ENCODE measurements at places on chromosomes 3 and 15.

GRCh38 chr3:50503504-50504342 is at the start of gene CACNA2D2:
CACNA2D2 (minus strand) TSS chr3:50503634; CDS start chr3:50503423, 211 bp downstream.
- ATAC-seq, result peak; percentile 72

DNA sequence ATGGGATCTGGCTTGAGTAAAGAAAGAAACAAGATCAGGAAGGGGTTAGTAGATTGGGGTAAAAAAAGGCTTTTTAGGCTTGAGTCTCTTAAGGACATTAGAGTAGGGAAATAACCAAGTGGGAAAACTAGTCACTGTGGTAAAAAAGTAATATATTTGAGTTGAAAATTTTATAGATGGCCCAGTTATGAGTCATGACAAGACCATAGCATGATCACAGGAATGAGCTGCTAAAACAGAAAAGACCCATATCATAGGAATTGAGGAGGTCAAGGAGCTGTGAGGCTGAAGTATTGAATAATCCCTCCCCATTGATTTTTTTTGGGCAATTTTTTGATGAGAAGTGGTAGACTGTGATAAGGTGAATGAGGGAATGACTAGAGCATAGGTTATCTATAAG is 69.2 kb upstream of the TBC1D5 start:
- ATAC-seq, result no peak

DNA sequence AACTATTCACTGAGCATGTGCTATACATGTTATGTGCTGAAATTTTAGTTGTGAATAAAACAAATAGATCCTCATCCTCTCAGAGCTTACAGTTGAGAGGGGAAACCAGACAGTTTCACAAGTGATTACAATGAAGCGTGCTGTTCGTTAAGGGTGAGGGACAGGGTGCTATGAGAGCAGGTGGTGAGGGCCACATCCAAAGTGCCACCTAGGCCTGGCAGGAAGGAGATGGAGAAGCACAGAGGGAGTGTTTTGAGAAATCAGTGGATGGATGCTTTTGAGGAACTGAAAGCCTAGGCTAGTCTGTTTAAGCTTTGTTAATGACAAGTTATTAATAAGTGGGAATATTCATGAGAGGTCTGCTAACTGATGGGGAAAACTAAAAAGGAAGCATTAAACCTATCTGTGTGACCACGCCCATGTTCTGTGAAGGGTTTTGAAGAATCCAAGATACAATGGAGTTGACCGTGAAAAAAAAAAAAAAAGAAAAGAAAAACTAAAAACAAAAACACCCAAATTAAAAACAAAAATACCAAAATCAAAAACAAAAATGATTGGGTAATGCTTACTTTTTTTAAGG is 7.3 kb downstream of the MCTP2 start:
- ATAC-seq, result peak; percentile 77

GRCh38 chr3:16511681-16512434 is 1.6 kb downstream of the RFTN1 start:
- peak; percentile 81 for ATAC-seq

DNA sequence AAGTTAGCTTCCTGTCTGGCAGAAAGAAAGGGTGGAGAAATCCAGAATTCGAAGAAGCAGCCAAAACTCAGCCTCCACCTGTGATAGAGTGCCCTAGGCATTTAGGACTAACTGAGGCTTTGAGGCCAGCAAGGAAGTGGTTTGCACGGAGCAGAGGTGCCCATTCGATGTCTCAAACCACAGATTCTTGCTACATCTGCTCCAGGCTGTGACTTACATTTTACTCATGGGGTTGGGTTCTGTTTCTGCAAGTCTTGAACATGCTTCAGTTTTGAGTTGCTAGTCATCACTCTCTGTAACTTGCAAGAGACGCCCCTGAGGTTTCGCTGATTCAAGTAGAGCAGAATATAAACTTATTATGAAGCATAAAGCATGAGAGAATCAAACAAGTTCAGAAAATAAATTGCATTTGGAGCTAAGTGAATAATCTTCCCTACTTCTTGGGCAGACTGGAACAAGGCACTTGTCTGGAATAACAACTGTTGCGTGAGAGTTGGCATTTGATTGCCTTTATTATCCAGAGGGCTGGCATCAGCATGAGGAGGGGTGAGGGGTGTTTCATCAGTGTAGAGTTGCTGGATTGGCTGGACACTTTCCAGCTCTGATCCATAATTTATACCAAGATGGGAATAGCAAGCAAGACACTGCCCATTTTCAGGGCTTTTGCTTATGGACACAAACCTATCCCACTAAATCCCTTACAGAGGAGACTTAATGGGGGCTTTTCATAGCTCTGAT is 256.5 kb downstream of the AGBL1 start:
- no peak for ATAC-seq

GRCh38 chr15:97140216-97140615 is 809.7 kb downstream of the NR2F2 start:
- no peak for ATAC-seq

GRCh38 chr3:46996689-46997452 is 17.4 kb downstream of the NBEAL2 start:
- no peak for ATAC-seq

- ATAC-seq, result no peak
Measured at GRCh38 chr15:90757461-90757860, 40.3 kb downstream of the BLM start.

DNA sequence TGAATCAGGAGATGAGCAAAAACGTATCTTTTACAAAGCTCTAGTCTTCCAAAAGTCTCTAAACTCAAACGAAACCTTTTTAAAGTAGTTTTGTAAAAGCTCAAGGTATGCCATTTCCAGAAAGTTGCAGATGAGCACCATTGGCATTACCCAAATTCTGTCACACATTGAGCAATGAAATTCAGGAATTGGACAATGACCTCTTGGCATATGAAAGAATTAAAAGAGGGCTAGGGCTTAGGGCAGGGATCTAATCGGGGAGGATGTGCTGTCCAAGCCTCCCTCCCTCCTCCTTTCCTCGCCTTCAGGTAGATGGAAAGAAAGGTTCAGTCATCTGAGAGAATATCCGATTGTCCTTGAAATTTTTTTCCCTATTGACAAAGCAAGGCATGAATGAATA is 133.1 kb upstream of the CPNE4 start:
- ATAC-seq, result no peak

GRCh38 chr3:32882603-32883025 is 64.8 kb downstream of the TRIM71 start:
- ATAC-seq, result peak; percentile 78

DNA sequence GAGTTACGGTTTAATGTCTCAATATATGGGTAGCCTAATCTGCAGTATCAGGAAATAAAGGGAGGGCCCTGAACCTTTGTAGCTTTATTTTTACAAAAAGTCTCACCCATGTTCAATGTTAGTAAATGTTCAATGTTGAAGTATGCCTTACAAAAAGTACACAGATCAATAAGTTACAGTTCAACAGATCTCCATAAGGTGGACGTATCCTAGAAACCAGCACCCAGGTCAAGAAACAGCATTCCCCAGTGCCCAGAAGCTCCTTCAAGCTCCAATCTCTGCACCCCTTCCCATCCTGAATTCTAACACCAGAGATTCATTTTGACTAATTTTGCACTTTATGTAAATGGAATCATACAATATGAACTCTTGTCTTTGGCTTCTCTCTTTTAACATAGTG is 31.3 kb downstream of the COLQ start:
- ATAC-seq, result no peak

GRCh38 chr3:1087066-1087560 is 5.7 kb upstream of the CNTN6 start:
- no peak for ATAC-seq

DNA sequence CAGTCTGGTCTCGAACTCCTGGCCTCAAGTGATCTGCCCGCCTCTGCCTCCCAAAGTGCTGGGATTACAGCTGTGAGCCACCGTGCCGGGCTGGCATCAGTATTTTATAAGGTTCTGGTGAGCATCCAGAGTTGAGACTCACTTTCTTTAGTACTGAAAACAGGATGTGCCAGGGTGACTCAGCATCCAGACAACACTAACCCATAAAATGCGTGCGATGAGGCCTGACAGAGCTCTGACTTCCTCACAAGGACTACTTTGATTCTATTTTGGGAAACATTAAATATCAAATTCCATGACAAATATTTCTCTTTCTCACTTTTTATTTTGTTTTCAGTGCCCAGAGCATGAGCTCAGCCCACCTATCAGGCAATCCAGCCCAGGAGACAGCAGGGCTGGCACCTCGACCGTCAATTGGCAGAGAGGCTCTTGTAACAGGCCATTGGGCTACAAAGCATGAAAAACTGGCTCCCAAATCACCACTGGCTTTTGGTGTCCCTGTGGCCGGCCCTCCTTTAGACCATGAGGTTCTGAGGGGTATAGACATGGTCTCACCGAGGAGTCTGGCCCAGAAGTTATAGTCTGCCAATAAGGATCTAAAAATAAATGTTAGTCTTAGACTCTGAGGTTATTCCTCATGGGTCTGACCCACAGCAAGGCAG is 75.0 kb downstream of the FEM1B start:
- peak; percentile 75 for ATAC-seq

DNA sequence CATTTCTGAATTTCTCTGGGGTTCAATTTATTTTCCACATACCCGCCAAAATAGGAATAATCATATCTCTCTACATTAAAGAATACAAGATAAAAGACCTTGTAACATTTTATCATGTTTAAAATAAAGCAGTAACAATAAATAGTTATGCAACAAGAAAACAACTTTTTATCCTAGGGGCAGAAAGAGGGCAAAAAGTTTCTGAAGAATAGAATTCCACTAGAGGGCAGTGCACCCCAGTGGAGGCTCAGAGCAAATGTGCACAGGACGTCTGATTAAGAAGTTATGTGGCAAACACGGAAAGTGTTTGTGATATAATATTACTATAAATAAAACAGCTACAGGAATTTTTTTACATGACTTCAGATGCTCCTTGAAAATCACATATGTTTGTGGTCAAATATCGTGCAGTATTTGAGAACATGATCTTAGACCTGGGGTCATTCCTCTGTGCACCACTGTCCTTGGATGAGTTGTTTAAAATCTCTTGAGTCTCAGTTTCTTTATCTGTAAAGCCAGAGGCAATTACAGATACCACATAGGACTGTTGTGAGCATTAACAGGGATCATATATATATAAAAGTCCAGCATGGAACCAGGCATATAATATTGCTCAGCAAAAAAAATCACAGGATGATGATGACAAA is 13.2 kb upstream of the PIK3R4 start:
- peak; percentile 58 for ATAC-seq

GRCh38 chr3:48502728-48503168 is 1.2 kb downstream of the SHISA5 start:
- ATAC-seq, result no peak

- ATAC-seq, result no peak
Measured at GRCh38 chr3:6079011-6079410, 781.9 kb upstream of the GRM7 start.

DNA sequence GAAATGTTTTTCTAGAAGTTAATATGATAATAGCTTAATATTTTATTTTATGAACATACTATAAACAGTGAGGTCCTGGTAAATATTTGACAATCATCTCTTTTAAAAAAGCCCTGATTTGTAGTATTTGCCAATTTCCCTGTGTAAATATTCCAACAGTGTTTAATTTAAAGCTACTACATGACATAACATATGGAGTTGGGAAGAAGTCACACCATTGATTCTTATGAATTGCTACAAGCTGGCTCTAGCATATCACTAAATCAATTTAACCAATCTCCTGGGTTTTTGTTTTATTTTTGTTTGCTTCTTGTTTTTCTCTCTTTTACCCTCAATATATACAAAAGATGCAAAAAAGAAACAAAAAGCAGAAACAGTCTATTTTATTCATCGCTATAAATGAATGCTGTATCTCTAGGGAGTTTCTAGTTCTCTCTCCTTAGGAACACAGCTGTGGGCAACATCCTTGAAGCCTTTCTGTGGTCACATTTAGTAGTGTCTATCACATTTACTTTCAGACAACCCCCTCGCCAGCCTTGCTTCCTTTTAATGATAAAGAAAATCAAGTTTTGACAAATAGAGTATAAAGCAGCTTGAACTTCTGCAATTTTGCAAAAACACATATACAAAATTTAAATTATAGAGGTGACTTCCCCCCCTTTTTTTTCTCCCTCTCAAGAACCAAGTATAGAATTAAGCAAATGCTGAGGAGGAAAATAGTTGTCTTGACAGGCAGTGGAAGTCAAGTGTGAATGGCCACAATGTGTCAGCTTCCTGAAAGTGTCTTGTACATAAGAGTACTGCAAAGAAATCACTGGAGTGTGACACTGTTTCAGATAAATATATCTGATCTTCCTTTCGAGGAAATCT is 21.4 kb downstream of the CCR1 start:
- peak; percentile 95 for ATAC-seq

GRCh38 chr15:29854413-29854812 is 32.1 kb upstream of the TJP1 start:
- ATAC-seq, result no peak

- ATAC-seq, result no peak
Measured at GRCh38 chr3:14336749-14337598, 65.4 kb upstream of the SLC6A6 start.

GRCh38 chr15:83200589-83200988 is 7.0 kb downstream of the HDGFL3 start:
- peak; percentile 18 for ATAC-seq

DNA sequence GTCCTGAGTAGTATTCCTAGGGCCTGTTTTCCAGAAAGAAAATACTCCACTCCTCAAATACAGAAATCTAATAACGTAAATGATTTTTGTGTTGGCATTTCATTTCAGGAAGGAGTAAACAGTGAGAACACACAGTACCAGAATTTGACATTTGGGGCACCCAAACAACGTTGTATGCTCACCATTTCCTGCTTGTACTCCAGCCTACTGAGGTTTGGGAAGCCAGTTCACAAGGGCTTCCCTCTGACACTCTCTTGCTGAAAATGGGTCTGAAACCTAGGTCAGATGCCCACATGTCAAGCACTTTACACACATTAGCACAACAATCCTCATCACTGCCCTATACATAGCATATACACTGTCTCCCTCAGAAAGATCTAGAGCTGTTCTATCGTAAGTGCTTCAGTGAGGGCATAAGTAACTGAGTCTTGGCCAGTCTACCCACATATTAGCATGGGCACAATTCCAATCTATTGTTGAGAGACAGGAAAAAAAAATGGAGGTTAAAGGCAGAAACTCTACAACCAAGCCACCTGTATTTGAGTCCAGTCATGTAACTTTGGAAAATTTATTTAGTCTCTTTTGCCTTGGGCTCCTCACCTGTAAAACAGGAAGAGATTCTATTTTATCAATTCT is 43.5 kb upstream of the RSL24D1 start:
- ATAC-seq, result no peak

DNA sequence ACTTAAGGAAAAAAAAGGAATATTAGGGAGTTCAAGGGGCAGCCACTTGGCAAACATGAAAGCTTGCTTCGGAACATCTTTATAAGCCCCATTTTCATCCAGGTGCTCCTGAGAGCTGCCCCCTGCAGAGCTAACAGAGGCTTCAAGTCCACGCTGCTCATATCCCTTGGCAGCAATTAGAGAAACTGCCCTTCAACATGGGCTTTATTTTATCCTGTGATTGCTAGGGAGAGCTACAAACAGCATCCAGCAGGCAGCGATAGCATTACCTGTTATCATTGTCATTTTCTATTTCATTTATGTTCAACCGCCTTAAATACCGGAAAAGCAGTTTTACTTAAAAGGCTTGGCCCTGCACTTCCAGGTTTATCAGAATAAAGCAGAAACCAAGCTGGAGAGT is 68.4 kb upstream of the MCTP2 start:
- no peak for ATAC-seq
